ENCODE measurements at places on chromosomes 11 and 22. TPM values are rescaled to one million over a fixed set of nuclear protein-coding genes. Genes with fewer than 3 reads are reported as not detected.

The ANO1 gene
- 3.9 TPM for total RNA-seq

The OR52I2 gene
- not detected for total RNA-seq

The GGTLC2 gene
- not detected for total RNA-seq

The KCNJ1 gene
- total RNA-seq, result not detected

The SLC22A8 gene
- not detected for total RNA-seq

The CARD10 gene
- 17.0 TPM for total RNA-seq

The HPX gene
- 0.63 TPM for total RNA-seq

The RASGRP2 gene
- 34.4 TPM for total RNA-seq

The ZNF408 gene
- total RNA-seq, result 25.6 TPM

The RPS6KA4 gene
- total RNA-seq, result 19.9 TPM

The AMPD3 gene
- 2.1 TPM for total RNA-seq

The NAALADL1 gene
- total RNA-seq, result 13.7 TPM

The CHRM1 gene
- total RNA-seq, result 0.14 TPM

The PIH1D2 gene
- 0.16 TPM for total RNA-seq

The LSP1 gene
- not detected for total RNA-seq

The KDM4F gene
- total RNA-seq, result not detected

The PNPLA5 gene
- total RNA-seq, result 6.8 TPM

The SCGB1D2 gene
- not detected for total RNA-seq

The ISX gene
- not detected for total RNA-seq

The THRSP gene
- total RNA-seq, result not detected

DNA sequence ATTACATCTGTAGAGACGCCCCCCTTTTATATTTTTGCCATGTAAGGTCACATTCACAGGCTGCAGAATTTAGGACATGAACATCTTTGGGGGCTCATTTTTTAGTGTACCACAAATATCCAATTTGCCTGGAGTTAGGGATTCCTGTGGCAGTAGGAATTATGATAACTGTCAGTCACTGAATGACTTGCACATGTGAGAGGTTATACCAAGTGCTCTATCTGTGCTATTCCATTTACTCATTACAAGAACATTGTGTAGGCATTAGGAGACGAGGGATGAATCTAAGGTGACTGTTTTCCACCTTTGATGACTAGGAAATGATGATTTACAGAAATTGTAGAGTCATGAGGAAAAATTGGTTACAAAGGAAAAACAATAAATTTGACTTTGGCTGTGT lies 79.3 kb downstream of the LIF start:
- no peak for DNase-seq

DNA sequence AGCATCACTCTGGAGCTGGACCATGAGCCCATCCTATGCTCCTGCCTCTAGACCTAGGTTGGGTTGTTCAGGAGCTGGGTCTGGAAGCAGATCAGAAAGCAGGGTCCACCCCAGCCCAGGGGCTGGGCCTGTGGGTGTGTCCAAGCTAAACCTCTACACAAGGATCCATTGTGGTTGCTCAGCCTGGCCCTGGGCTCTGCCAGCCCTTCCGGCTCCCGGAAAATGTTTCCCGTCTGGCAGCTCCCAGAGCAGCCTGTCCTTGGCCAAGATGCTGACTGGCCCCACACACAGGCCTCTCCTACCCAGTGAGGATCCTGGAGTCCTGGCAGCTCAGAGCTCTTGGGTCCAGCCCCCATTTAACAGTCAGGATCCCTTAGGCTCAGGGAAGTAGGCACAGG lies 35.3 kb upstream of the FCHSD2 start:
- no peak for DNase-seq

- DNase-seq, result no peak
Measured at GRCh38 chr11:31757260-31757835, 53.8 kb downstream of the PAX6 start.

- DNase-seq, result no peak
Measured at GRCh38 chr11:74970852-74971395, 17.8 kb upstream of the NEU3 start.

- no peak for DNase-seq
Measured at GRCh38 chr11:100810146-100810545, 123.1 kb downstream of the ARHGAP42 start.

DNA sequence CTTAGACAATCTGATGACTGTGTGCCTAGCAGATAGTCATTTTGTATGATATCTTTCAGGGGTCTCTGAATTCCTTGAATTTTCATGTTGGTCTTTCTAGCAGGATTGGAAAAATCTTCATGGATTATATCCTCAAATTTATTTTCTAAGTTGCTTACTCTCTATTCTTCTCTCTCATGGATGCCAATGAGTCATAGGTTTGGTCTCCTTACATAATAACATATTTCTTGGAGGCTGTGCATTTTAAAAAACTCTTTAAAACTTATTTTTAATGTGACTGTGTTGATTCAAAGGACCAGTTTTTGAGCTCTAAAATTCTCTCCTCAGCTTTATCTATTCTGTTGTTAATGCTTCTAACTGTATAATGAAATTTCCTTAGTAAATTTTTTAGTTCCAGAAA lies 198.7 kb downstream of the AASDHPPT start:
- DNase-seq, result no peak

DNA sequence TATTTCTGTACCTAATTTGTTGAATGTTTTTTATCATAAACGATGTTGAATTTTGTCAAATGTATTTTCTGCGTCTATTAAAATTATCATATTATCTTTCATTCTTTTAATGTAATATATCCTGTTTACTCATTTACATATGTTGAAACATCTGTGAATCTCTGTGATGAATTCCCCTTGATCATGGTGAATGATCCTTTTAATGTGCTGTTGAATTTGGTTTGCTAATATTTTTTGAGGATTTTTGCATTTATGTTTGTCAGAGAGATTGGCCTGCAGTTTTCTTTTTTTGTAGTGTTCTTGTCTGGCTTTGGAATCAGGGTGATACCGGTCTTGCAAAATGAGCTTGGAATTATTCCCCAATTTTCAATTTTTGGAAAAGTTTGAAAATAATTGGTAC lies 569.3 kb upstream of the CCDC179 start:
- no peak for DNase-seq

GRCh38 chr22:31449506-31449905 lies 40.1 kb downstream of the EIF4ENIF1 start:
- no peak for DNase-seq

- no peak for DNase-seq
Measured at GRCh38 chr11:73259406-73260126, 12.6 kb upstream of the P2RY6 start.

- no peak for DNase-seq
Measured at GRCh38 chr11:120688163-120688562, 176.6 kb downstream of the GRIK4 start.

DNA sequence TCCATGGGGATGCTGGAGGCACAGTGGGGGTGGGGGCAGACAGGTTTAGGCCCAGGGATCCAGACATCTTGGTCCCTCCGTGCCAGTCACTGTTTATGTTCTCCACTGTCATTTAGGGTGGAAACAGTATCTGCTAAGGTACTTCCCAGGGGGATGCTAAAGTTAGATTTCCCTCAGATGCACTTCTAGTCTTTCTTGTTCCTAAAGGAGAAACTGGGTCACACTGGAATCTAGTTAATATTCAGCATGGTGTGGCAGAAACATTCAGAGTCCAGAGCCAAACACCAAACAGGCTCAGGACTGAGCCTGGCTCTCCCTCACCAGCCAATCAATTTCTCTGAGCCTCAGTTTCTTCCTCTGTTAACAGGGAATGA lies 83.4 kb upstream of the PLET1 start:
- no peak for DNase-seq

DNA sequence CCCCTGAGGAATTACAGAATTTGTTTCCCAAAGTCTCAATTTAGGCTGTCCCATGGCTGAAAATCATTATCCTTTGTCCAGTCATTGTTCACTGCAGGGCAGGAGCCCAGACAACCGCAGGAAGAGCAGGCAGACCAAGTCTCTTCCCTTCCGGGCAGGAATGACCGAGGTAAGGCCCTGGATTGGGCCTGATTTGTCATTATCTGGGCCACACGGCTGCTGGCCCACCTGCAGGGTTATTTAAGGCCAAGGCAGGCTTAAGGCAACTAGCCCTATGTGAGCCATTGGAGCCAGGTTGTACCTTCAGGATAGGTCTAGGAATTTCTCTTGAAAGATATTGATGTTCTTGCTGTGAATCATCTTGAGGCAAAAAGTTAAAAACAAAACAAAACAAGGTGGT lies 9.7 kb upstream of the IL10RA start:
- DNase-seq, result no peak

- no peak for DNase-seq
Measured at GRCh38 chr11:57214494-57214893, 22.6 kb downstream of the APLNR start.

GRCh38 chr22:39183991-39184585 lies 31.6 kb upstream of the CBX7 start:
- DNase-seq, result peak; percentile 63

DNA sequence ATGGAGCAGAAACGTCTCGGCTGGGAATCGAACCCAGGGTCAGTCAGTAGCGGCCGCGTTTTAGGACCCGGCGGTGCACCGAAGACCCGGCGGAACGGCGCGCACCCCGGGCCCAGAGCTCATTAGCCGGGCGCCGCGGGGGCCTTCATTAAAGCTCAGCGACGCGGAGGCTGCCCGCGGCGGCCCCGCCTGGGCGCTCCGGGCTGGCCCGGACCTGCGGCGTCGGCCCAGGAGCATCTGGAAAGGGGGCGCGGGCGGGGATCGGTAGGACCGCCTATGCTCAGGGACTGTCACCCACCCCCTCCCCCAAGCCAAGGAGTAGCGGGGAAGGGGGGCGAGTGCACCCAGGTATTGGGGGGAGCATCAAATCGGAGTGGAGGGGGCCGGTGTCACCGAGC lies 52.2 kb downstream of the CYTH4 start:
- peak; percentile 65 for DNase-seq

- DNase-seq, result no peak
Measured at GRCh38 chr11:15920856-15921629, 435.3 kb downstream of the SOX6 start.

DNA sequence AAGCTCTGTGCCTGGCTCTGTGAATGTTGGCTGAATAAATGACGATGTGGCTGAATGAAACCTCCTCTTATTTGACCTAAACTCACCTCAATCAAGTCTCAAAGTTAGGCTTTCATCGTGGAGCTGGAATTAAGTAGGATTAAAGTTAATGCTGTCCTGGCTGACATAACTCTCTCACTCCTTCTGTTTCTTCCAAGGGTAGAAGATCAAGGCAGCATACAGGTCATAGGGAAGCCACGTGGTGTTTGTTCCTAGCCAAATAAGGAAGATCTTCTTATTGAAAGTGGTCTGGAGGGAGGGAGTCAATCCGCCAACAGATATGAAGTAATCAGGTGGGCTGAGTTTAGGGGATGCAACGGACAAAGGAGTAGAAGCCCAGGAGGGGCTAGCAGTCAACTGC lies 59.5 kb downstream of the TRIM29 start:
- no peak for DNase-seq

DNA sequence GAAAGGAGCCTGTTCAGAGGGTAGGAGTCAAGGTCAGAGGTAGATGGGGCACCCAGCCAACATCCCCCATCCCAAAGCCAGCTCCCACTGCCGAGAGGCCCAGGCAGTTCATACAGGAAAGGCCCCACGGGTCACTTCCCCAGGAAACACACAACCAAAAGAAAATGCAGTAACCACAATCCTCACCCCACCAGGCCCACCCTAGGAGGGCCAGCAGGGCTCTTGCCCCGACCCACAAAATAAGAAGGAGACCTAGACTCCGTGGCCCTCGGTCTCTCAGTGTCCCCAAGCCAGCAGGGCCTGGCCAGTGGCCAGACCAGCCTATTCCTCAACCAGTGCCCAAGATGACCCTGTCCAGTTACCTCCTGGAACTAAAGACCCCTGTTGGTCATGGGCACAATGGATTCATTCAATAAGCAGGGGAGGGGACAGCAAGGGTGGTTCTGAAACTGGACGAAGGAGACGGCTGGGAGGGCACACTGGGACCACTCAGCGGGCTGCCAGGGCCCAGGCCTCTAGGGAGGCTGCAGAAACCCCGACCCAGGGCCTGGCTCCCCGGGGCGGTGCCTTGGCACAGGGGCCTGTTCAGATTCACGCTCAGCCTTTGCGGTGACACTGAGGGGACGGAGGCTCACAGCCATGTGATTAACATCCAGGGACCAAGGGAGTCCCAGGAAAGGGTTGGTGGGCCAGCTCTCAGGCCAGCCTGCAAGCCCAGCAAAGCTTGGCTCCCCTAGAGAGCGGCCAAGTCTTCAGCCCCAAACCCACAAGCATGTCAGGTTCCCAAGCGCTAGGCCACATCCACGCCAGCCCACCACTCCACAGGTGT lies 5.5 kb downstream of the RAB3IL1 start:
- DNase-seq, result no peak

DNA sequence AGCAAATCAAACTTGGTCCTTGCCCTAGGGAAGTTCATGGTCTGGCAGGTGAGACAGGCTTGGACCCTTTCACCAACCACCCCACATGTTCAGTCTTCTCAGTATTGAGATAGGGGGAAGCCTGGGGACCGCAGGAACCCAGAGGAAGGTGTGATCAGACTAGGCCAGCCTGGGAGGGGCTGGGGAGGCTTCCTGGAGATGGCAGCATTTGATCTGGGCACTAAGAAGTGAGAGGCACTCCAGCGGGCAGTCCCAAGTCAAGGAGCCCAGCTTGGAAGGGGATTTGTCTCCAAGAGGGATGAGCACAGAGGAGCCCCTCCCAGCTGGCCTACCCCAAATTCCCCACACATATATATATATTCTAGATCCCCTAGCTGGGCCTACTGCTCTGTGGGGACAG lies 5.4 kb downstream of the LRRC32 start:
- no peak for DNase-seq

Data from GM23338 (cell line).